ENCODE measurements at places on chromosomes 5 and 9.
A peak's percentile ranks its signal among the peaks of the same experiment; 100 is the strongest.

GRCh38 chr9:70746316-70746715, 331.9 kb upstream of the KLF9 start:
- DNase-seq: no peak

GRCh38 chr9:129385211-129385934, 207.3 kb upstream of the IER5L start:
- DNase-seq: no peak

DNA sequence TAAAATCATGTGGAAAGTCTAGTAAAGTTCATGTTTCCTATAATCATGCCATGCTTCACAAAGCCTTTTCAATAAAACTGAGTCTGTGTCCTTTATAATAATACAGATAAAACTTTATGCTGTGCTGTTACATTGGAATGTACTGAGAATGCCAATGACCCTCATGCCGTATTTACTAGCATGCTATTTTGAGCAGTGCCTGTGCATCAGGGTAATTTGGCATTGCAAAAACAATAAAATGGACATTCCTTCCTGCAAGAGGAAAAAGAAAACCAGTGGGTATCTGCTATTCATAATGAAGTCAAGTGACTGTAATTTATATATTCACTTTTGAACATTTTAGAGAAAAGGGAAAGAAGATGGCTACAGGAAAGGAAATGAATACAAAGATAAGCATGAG, 159.0 kb downstream of the PBX3 start:
- no peak for DNase-seq

- no peak for DNase-seq
These were observed 86.7 kb upstream of the ICE1 start for GRCh38 chr5:5335700-5336264.

DNA sequence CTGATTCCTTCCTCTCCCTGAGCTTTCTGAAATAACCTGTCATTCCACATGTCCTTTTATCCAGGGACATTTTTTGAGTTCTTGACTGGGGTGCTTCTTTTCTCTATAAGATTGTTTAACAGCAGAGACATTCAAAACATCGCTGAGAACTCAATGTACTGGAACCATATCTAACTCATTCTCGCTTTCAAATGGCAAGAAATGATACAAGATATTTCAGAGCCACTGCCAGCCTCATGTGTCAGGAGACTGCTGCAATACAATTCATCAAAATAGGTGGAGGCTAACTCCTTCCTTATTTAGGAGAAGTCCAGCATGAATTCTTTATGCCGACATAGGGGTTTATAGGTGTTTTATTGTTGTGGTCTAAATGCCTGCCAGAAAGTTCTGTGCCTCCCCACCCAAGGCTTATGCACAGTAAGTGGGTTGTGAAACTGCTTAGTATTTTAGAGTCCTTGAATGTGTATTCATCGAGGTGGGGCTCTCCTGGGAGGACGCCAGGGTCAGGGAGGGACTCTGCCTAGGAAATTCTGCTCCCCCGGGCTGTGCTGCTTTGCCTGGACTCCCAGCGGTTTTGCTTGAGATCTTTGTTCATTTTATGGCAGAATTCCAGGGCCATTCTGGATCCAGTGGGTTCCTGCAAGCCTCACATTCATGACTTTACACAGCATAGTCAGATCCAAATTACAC, 53.9 kb downstream of the ZNF474 start:
- peak; percentile 54 for DNase-seq

GRCh38 chr9:116479967-116480366, 207.1 kb upstream of the TRIM32 start:
- no peak for DNase-seq

DNA sequence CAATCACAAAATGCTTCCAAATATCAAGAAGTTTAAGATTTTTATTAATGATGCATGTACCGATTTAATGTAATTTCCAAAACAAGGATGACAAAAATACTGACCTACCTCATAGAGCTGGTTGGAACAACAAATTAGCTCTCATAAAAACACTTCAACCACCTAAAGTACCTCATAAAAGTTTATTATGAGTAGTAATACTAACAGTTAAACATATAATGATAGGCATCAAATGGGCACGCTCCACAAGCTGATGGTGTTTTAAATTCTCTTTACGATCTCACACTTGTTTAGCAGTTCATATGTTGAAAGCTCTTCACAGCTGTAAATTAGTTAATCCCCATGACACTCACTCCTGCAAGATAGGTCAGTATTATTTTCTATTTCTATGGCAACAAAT, 150.0 kb upstream of the KIF2A start:
- no peak for DNase-seq

DNA sequence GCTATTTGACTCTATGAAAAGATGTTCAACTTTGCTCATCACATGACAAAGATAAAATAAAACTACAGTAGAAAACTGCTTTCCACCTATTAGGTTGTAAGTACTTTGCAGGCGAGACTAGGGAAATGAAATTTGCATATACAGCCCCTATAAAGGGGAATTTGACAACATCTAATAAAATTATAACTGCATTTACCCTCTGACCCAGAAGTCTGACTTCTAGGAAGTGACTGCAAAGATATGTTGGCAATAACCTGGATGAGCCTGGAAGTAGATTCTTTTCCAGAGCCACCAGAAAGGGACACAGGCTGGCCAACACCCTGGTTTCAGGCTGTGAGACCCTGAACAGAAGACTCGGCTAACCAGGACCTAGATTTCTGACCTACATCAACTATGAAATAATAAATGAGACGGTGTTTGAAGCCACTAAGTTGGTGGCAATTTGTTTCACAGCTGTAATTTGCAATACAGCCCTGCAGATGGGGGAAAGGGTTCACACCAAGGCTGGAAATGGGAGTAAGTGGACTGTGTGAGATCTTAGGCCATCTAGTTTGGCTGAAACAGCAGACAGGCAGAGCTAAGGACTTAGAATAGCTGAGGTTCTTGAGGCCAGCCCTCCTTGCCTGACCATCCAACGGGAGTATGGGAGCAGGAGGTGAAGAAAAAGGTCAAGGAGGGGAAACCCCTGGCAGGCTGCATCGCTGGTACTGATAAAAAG, 106.6 kb downstream of the SIL1 start:
- DNase-seq: peak; percentile 27

DNA sequence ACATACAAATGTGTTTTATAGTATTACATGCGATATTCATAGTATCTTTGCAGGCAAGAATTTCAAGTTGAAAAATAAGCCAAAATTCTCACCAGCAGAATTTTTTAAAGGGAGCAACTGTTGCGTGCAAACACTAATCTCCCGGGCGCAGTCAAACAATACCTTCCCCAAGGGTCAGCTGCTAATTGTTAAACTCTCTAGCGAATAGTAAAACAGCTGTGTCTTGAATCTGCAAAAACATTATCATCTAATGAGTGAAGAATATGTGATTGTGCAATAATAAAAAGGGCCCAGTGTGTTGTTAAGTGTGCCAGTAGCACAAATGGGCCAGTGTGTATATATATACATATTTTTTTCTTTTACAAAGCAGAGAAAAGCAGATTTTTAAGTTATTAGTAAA, 131.4 kb downstream of the CCDC192 start:
- DNase-seq: no peak

DNA sequence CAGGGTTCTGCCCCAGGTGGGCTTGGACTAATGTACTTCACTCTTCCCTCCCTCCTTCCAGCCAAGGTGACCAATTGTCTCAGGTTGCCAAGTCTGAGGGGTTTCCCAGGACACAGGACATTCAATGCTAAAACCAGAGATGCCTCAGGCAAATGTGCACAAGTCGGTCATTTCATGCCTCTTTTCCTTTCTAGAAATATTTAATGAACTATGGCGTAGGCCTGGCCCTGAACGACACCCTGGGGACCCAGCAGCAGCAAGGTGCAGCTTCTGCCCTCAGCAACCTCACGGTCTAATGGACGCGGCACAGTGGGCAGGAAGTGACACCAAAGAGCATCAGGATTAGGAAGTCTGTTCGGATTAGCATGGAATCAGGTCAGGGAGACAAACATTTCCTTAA, 148.1 kb downstream of the MTX3 start:
- DNase-seq: no peak

- DNase-seq: peak; percentile 54
These were observed 9.9 kb downstream of the PTCH1 start for GRCh38 chr9:95506678-95507463.

- DNase-seq: no peak
These were observed 132.3 kb downstream of the SUSD1 start for GRCh38 chr9:112042769-112043168.

DNA sequence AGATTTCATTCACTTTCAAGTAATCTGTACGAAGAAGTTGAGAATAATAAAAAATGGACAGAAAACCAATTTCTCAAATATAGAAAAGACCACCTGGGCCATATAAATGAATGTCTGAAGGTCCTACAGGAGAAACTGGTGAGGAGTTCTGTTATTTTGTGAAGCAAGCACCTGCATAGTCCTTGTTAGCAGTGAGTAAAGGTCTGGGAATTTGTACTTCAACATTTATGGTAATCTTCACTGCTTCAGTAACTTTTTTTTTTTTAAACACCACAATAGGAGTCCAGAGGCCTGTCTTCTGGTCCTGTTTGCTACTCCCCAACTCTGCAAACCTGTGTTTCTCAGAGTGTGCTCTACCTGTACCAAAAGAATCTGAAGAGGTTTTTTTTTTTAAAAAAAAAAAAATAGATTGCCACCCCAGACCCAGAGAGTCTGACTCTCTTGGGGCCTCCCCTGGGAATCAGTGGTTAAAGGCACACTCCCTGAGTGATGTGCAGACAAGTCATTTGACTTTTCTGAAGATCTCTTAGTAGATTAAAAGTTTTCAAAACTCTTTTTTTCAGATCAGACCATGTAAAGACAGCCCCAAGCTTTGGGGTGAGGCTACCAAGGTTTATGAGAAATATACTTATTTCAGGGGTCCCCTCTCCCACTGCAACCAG, 55.5 kb downstream of the FAM81B start:
- no peak for DNase-seq

DNA sequence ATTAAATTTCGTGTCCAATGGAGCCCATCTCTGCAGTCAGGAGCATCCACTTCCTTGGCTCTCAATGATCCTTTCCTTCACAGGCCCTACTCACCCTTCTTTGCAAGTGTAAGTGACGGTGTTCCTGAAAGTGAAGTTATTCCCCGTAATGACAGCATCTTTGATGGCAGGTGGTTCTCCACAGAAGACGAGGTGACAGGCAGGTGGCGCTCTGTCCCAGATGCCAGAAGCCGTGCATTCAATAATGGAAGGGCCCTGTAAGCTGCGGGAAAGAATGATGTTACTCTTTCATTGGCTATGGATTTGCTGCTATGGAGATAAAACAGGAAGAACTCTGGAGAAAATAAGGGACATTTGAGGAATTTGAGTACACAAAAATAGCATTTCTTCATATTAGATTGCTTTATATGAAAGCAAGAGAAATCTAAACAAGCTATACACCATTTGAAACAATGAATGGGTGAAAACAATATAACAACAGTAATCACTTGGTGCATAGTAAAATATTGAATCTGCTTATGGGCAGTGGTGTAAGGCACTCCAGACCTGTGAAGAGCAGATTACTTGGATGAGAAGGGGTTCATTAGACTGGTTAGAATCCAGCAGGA, 89.9 kb upstream of the TXNDC8 start:
- DNase-seq: no peak

GRCh38 chr9:128372784-128373183, 1.6 kb downstream of the URM1 start:
- no peak for DNase-seq

DNA sequence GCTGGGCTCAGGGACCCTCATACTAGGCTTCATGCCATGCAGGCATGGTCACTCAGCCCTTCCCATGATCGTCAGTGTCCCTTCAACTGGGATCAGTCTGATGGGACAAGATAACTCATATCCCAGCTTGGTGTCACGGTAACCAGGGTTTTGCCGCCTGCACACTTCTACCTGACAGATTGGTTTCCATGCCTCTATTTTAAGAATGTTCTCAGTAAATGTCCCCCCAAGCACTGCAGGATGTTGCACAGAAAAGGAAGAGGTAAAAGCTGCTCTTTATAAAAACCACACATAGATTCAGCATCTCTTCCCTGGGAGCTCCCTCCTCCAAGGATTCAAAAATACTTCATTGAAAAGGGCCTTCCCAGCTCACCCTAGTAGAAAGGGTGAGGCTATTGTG, 56.1 kb downstream of the SLIT3 start:
- DNase-seq: no peak

DNA sequence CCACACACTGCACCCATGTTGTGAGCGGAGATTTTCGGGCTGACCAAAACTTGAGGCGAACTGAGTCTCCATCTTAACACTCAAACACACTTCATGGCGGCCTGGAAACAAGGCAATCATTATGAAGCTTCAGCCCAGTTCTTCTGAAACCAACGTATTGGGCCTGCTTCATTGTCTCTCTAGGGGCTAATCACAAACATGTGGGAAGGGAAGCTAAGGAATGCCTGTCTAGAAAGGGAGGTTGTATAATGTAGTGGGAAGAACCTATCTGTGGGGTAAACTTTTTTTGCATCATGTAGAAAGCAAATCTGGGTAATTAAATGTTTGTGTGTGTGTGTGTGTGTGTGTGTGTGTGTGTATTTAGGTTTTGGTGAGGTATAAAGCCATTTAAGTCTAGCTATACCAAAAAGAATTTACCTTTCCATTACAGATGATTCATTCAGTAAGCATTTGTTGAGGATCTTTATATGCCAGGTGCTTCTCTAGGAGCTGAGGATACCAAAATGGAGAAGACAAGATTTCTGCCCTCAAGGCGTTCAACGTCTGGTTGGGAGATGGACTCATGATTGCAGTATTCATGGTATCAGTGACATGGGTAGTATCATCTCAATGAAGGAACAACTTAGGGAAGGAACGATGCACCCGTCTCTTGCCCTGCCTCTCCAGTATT, 29.4 kb downstream of the SLC1A3 start:
- no peak for DNase-seq

GRCh38 chr5:151427258-151427657, 20.1 kb upstream of the SLC36A1 start:
- no peak for DNase-seq

DNA sequence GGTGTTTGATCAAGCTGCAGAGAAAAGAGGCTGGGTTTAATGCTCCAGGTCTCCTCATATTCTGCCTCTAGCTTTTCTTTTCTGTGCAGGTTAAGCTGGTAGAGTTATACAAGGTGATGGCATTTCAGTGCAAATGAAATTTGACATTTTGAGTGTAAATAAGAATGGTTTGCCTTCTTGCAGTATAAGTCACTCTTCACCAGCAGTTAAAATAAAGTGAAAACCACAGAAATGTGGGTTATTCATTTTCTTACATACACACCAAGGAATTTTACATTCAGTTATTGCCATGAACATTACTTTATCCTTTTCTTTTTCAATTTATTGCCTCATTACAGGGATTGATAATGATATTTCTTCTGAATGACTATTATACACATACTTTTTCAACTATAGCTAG, 337.5 kb upstream of the PCSK5 start:
- DNase-seq: no peak

DNA sequence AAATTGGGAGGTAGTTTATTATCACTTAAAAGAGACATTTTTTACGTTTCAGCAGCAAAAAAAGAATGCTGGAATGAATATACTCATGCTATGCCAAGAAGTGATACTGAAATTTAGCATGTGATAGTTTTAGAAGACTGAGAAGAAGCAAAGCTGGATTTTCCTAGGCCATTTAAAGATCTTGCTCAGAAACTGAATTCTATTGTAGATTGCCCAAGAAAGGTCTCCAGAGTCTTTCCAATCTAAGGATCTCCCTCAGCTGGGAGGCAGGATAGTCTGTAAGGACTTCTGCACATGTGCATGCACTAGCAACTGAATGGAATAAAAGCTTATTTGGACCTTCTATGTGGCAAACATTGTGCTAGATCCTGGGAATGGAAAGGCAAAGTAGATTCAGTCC, 334.5 kb downstream of the DTWD2 start:
- DNase-seq: no peak

GRCh38 chr9:109969011-109969410, 189.0 kb downstream of the PALM2AKAP2 start:
- no peak for DNase-seq
